ENCODE measurements at places on chromosomes 4 and X.

- DNase-seq, result no peak
Observed at GRCh38 chrX:153057281-153057680, 1.0 kb downstream of the PNMA3 start.

GRCh38 chrX:22081475-22082092 is 49.5 kb downstream of the PHEX start:
- DNase-seq, result peak; percentile 44

DNA sequence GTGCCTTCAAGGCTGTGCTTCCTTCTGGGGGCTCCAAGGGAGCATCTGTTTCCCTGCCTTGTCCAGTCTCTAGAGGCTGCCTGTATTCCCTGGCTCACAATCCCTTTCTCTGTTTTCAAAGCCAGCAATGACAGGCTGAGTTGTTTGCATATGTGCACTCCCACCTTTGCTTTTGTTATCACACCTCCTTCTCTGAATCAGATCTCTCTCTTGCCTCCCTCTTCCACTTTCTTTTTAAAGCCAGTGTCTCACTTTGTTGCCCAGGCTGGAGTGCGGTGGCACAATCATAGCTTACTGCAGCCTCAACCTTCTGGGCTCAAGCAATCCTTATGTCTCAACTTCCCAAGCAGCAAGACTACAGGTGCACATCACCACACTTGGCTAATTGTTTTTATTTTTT is 37.1 kb upstream of the LEF1 start:
- DNase-seq, result no peak

DNA sequence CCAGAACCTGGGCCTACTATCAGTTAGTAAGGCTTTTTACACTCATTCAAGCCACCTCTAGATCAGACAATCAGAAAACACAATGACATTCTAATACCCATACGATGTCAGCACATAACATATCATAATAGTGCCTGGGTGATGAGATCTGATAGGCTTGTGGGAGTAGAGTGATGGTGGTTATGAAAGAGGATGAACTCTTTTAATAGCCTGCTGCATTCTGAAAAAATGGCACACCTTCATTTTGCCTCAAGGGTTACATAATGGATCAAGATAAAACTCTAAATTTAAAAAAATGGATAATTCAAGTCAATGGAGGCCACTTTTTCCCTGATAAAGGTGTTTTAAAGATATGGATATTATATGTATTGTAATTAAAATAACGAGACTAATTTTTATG is 215.6 kb downstream of the MAML3 start:
- no peak for DNase-seq

DNA sequence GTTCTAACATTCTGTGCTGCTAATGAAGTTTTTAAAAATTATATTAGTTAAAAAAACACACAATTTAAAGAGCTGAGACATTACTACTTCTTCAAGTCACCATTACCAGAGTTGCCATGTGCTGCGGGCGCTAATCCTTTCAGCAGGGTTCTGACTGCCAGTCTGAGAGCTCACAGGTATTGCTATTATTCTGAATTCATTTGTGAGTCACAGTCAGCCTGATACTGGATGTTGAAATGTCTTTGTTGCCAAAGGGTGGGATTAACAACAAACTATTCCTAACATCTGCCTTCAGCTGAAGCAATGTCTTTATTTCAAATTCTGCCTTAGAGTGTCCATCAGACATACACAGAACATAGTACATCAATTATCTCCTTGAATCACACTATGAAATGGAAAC is 197.1 kb upstream of the FGF13 start:
- DNase-seq, result no peak

DNA sequence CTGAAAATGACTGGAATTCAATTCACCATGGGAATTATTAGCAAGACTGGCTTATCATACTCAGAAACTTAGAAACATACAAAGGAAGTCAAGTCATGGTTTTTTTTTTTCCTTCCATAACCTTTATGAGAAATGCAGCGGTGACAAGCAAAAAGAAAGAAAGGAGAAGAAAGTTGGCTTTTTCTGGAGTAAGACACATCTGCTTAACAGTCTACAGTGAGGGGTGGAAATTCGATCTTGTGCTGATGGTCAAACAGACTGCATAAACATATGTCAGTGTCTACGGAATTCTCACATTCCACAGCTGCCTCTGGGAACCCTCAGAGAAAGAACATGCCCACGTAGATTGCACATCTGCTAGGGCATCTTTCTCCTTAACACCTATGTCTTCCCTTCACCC is 54.6 kb downstream of the PROM1 start:
- DNase-seq, result no peak

- no peak for DNase-seq
Observed at GRCh38 chr4:7461230-7461629, 26.5 kb upstream of the PSAPL1 start.

All from T-helper 9 cell (primary cell).